HT-29 (cell line): ENCODE measurements at places on chromosomes 6 and 20. TPM values are rescaled to one million over a fixed set of nuclear protein-coding genes. Genes with fewer than 3 reads are reported as not detected.

GRCh38 chr6:89611666-89612065 is 26.9 kb downstream of the LYRM2 start:
- no peak for DNase-seq

DNA sequence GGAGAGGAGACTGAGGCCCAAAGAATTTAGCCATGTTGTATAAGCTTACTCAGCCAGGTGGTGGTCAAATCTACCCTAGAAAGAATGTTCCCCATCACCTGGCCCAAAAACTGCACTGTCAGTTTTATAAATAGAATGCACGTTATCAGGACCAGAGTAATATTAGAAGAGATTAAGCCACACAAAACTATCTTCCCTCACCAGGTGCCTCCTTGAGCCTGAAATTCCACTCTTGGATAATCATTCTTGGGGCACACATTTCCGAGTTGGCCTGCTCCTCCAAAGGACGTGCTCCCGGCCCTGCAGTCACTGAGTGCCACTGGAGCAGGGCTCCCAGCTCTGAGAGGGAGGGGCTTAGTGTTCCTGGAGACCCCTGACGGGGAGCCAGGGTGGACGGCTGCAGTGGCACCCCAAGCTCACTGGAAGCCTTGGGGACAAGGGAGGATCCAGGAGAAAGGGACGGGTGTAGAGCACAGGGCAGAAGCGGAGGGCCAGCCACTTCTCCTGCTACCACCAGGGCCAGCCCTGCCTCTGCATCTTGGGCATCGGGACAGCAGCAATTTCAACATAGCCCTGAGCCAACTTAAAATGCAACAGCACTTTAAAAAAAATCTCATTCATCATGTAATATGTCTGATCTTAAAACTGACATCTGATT is 160.8 kb upstream of the QKI start:
- DNase-seq = no peak

DNA sequence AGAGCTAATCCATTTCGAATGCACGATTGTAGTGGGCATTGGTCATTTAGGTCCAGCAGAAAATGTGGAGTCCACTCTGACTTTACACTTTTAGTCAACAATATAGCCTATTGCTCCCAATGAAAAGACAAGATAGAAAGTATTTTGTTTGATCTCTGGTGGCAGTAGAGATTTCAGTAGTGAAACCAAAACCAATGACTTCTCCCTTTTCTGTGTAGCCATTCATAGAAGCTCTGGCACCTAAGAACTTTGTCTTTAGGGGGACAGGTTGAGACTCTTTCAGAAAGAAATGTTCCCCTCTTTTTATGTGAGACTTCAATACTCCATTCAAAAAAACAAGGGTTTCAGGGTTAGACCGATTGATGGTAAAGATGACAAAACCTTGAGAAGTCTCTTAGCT is 510.8 kb upstream of the POU3F2 start:
- no peak for DNase-seq

- peak; percentile 81 for DNase-seq
Observed at GRCh38 chr6:29005183-29005885, at the start of gene ZNF311. Gene ZNF311 (minus strand): TSS chr6:29005315. CDS start chr6:29003954, 1,361 bp downstream.

GRCh38 chr20:25160467-25160866 is 35.0 kb upstream of the ENTPD6 start:
- no peak for DNase-seq

DNA sequence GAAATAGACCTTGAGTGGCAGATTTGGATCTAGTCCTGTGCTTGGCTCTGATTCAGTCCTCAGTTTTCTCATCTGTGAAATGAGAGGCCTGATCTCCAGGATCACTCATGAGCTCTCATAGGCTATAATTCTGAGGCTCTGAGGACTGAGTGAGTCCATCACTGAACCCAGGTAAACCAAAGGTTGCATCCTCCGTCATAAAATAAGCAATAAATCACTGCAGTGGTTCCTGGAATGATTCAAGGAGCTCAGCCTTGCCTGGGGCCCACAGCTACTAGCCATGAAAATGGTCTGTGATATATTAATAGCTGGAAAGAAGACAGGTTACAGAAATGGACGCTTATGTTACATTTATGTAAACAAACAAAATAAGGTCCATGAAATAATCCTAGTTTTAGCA is 124.8 kb downstream of the MAP3K7 start:
- no peak for DNase-seq

GRCh38 chr6:140036196-140036595 is 661.7 kb upstream of the CITED2 start:
- no peak for DNase-seq

GRCh38 chr6:72783666-72784065 is 161.8 kb downstream of the KCNQ5 start:
- no peak for DNase-seq

GRCh38 chr6:43013097-43013842 is 476 bp downstream of the MEA1 start:
- peak; percentile 19 for DNase-seq

DNA sequence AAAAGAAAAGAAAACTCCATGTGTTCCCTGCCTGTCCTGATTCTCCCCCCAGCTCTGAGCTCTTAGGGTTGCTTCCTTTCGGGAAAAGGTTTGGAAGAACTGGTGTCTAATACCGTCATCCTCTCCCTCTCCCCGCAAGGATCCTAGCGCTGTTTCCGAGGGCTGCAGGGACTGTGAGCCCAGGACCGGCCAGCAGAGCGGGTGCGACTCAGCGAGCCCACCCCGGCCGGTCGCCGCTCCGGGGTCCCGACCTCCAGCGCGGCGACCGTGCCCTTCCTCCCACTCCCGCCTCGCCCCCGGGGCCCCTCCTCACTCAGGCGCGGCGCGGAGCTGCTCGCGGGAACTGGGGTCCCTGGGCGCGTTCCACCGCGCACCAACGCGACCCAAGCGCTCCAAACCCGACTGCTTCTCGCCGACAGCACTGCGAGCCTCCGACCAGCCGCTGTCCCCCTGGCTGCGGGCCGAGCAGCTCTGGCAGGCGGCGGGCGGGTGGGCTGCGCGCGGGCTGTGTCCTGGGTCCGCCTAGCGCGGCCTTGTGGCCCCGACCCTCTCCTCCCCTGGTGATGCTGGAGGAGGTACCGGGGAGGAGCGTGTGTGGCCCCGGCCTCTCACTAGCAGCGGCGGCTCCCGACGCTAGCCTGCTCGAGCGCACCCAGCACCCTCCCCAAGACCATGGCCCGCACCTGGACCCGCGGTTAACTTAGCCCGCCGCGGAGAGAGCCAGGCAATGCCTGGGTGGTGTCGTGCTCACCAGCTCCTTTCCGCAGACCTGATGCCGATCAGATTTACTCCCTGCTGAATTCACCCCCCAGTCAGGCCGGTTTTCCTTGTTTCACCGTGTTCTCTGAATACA is at the start of gene PLA2G7:
TSS of gene PLA2G7 (minus strand) at position 509 of the 853 bp plus-strand sequence. CDS start 12,484 bp downstream, outside the sequence.
- peak; percentile 45 for DNase-seq

- peak; percentile 33 for DNase-seq
Observed at GRCh38 chr6:7235712-7236305, 77.2 kb downstream of the SSR1 start.

DNA sequence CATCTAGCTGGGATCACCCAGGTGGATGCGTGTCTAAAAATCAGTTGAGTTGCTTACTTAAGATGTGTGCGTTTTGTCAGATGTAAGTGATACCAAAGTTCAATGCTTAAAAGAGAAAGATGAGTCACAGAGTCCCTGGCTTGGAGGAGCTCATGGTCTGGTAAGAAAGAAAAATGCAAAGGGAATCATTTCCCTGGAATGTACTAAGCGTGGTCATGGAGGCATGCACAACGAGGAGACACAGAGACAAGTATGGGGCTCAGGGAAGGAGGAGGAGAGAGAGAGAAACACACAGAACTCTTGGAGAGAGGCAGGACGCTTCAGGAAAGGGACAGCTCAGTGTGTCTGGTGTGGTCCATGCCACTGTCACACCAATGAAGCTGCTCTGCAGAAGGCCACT is 186.9 kb upstream of the GMDS start:
- DNase-seq = peak; percentile 53

GRCh38 chr6:137269803-137270202 is 50.6 kb upstream of the IFNGR1 start:
- DNase-seq = no peak

- no peak for DNase-seq
Observed at GRCh38 chr6:105981002-105981887, 104.9 kb upstream of the PRDM1 start.

GRCh38 chr20:55744896-55745295 is 260.4 kb downstream of the CBLN4 start:
- DNase-seq = no peak

- DNase-seq = no peak
Observed at GRCh38 chr6:69784595-69785377, 12.0 kb downstream of the LMBRD1 start.

GRCh38 chr20:16100767-16101166 is 472.5 kb downstream of the KIF16B start:
- DNase-seq = no peak

GRCh38 chr6:70857387-70858077 is 99.3 kb downstream of the B3GAT2 start:
- no peak for DNase-seq

- DNase-seq = peak; percentile 34
Observed at GRCh38 chr6:35972471-35973367, 51.7 kb downstream of the SLC26A8 start.

- peak; percentile 68 for DNase-seq
Observed at GRCh38 chr6:161353208-161353613, 79.3 kb upstream of the AGPAT4 start.

- DNase-seq = no peak
Observed at GRCh38 chr6:86686496-86686895, 250.8 kb upstream of the HTR1E start.

- DNase-seq = no peak
Observed at GRCh38 chr6:116616737-116617053, 416 bp downstream of the RSPH4A start.

- DNase-seq = peak; percentile 100
Observed at GRCh38 chr20:62302341-62303061, at the start of gene ADRM1. Gene ADRM1 (plus strand): TSS chr20:62302997. CDS start chr20:62303569, 572 bp downstream.

DNA sequence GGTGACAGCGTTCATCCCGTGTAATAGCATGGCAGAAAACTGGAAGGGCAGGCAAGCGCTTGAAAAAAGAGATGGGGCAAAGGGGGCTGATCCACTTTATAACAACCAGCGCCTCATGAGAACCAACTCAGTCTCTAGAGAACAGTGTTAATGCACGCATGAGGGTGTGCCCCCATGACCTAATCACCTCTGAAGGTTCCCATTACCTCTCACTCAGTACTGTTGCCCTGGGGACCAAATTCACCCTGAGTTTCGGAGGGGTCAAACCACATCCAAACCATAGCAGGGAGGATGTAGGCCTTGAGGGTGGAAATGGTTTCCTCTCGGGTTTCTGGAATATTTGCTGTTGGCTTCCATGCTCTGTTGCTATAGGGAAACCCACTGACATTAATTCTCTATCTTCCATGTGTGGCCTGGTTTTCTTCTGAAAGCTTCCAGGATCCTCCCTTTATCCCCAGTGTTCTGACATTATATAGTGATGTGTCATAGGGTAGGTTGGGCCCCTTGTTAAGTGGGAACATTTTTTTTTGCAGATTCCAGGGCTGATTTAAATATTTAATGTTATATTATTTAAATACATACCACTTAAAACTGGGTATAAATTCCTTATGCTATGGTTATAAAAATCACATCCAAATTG is 65.2 kb downstream of the PPP1R14C start:
- no peak for DNase-seq

GRCh38 chr6:147782302-147782701 is 273.8 kb downstream of the SAMD5 start:
- peak; percentile 13 for DNase-seq

DNA sequence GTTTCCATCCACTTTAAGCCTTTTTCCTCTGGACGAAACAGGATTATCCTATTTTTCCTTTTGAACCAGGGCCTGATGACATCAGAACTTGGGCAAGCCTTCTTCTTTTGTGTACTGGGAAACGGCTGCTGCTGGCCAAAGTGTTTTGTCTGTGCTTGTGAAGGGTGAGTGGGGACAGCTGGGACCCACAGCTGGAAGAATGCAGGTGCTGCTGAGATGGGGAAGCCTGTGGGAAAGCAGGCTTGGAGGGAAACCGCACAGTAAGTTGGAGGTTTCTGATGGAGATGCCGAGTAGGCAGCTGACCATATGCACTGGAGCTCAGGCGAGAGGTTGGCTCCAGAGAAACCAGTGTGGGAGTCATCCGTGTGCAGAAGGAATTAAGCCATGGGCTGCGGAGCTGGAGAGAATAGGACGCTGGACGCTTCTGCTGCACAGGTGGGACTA is 8.5 kb upstream of the PSMG4 start:
- no peak for DNase-seq

EDN1 gene
- total RNA-seq = 37.0 and 43.2 TPM in 2 replicates

CABLES2 gene
- total RNA-seq = 9.5 and 9.8 TPM in 2 replicates

BNIP5 gene
- total RNA-seq = 3.6 and 4.6 TPM in 2 replicates

DEFB132 gene
- not detected in 2 replicates for total RNA-seq

CCHCR1 gene
- 30.8 and 38.0 TPM in 2 replicates for total RNA-seq

PRRT1 gene
- not detected in 2 replicates for total RNA-seq

MUC21 gene
- total RNA-seq = not detected in 2 replicates

VSX1 gene
- not detected in 2 replicates for total RNA-seq

BACH2 gene
- total RNA-seq = not detected in 2 replicates

ACSS1 gene
- total RNA-seq = 39.9 and 47.0 TPM in 2 replicates

ZBTB12 gene
- total RNA-seq = 12.6 and 13.6 TPM in 2 replicates

TSPO2 gene
- not detected in 2 replicates for total RNA-seq

LTA gene
- total RNA-seq = not detected in 2 replicates

SCGN gene
- total RNA-seq = not detected in 2 replicates
